Stimulated activated CD8-positive, alpha-beta memory T cell treated with anti-CD3 and anti-CD28 coated beads, Interleukin-4, amount 100 ng/mL, for 4 hours (primary cell): ENCODE measurements at places on chromosomes 1 and 21.
A peak's percentile ranks its signal among the peaks of the same experiment; 100 is the strongest.

DNA sequence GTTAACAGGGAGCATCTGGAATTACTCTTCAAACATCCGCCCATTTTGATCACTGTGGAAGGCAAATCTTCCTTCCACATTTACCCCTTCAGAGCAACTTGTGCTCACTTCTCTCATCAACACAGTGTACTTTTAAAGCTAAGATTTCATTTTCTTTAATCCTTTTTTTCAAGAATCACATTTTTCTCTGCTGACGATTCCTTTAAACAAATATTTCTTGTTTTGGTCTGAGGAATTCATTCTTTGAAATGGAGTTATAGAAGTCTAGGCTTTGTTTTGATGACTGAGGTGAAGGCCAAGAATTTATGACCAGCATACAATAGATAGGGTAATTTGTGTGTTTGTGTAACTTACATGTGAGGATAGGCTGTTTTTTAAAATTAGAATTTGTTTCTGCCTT, 25.6 kb downstream of the LRRC42 start:
- no peak for DNase-seq

- DNase-seq, result no peak
Measured at GRCh38 chr1:198771563-198772153, 132.8 kb downstream of the PTPRC start.

GRCh38 chr1:228697207-228698016, 37.9 kb upstream of the RHOU start:
- no peak for DNase-seq

DNA sequence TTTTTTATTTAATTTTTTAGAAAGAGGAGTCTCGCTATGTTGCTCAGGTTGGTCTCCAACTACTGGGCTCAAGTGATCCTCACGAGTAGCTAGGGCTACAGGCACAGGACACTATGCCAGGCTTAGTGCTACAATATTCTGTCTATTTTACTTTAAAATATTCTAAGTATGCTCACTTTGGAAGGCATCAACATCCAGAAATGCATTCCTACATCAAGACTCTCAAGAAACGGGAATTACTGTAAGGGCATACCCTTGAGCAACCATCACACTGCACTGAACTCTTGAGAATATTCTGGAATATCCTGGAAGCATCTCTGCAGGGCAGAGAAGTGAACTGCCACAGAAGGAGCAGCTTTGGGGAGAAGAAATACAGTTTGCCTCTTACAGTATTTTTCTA, 565 bp upstream of the DMRTB1 start:
- DNase-seq, result no peak

DNA sequence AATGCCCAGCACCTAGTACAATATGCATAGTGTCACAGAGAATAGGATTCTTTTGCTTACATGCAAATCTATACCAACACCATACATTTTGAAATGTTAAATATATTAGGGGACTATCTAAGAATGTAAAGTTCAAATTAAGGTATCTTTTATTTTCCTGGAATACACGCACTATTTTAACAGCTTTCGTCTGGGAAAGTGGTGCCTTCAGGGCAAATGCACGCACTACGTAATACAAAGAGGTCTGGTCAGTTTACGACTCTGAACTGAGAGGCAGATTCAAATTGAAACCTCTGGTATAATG, 931 bp downstream of the FUBP1 start:
- DNase-seq, result no peak

DNA sequence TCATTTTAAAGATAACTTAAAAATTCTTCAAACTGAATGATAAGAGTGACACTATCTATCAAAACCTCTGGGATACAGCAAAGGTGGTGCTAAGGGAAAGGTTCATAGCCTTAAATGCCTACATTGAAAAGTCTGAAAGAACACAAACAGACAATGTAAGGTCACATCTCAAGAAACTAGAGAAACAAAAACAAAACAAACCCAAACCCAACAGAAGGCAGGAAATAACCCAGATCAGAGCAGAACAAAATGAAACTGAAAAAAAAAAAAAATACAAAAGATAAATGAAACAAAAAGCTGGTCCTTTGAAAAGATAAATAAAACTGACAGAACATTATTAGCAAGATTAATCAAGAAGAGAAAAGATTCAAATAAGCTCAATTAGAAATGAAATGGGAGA, 6.8 kb downstream of the ODF2L start:
- no peak for DNase-seq

DNA sequence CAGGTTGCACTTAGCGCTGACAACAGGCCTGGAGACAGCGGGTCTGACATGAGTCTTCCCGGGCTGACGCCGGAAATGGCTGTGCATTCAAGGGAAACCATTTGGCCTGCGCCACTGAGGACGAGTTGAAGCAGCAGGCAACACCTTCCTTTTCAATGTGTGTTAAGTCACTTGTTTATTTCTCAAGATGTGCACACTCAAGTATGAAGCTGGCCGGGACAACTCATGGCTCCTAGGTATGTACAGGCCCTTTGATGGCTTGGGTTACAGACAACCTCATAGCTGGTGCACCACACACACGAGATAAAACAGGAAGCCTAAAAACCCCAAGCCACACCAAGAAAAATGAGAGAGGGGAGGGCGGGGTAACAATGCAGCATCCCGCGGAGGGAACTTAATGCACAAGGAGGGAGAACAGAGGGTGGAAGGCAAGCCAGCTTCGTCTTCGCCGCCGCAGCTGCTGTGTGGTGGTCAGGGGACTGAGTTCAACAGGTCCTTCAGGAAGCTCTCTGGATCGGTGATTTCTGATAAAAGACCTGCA, 118.0 kb upstream of the IFFO2 start:
- peak; percentile 12 for DNase-seq

GRCh38 chr21:35026617-35027562, 22.2 kb downstream of the RUNX1 start:
- peak; percentile 68 for DNase-seq

GRCh38 chr21:41620982-41621381, 113.0 kb upstream of the TMPRSS2 start:
- no peak for DNase-seq

GRCh38 chr1:53278298-53278725, 40.0 kb upstream of the MAGOH start:
- peak; percentile 58 for DNase-seq

DNA sequence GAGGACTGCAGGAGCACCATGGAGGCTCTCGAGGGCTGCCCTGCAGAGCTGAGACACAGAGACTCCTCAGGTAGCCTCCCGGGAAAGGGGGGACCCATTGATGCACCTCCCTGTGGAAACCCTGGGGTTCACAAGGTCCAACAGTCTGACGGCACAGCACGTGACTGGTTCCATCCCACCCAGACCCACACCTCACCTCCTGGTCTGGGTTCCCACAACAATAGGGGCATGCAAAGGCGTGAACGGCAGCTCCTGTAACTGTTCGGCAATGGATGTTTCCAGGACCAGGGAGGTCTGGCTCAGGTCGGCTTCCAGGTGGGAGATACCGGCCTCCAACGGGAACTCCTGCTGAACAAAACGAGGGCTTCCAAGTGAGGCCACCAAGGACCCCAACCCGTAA, 86.8 kb downstream of the NPHP4 start:
- DNase-seq, result no peak
